ENCODE measurements at places on chromosomes 6 and 20.

- no peak for ATAC-seq
Measured at GRCh38 chr6:142796571-142796970, 148.4 kb downstream of the HIVEP2 start.

GRCh38 chr6:125747589-125748405, 1.6 kb upstream of the HEY2 start:
- no peak for ATAC-seq

GRCh38 chr20:20513720-20514119, 145.8 kb downstream of the INSM1 start:
- no peak for ATAC-seq

DNA sequence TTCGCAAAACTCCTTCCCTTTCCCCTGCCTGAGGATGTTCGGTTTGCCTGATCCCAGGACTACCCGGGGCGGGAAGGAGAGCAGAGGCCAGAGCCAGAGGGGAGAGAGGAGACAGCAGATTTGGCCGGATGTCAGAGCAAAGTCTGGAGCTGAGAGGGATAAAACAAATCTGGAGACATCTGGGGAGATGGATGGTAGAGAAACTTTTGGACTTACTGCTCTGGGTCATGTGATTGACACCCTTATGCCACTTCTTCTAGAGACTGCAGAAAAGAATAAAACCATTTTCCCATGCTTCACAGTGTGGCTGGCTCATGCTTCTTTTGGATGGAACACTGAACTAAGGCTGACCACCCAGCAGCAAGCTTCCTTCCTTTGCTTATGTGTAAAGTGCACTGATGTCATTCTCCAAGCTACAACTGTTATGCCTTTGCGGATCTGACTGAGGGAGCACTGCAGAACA, 174.7 kb downstream of the FOXC1 start:
- no peak for ATAC-seq

GRCh38 chr6:107600936-107601335, 111.0 kb downstream of the SOBP start:
- ATAC-seq: no peak

GRCh38 chr6:84220809-84221409, 6.5 kb downstream of the CEP162 start:
- ATAC-seq: no peak

- no peak for ATAC-seq
Measured at GRCh38 chr6:39791850-39792539, at the start of gene DAAM2. Gene DAAM2, plus strand, starts transcription at chr6:39792376. Its CDS starts 63,927 bp downstream, at chr6:39856303.

GRCh38 chr6:51936531-51937290, 150.7 kb downstream of the PKHD1 start:
- ATAC-seq: no peak

DNA sequence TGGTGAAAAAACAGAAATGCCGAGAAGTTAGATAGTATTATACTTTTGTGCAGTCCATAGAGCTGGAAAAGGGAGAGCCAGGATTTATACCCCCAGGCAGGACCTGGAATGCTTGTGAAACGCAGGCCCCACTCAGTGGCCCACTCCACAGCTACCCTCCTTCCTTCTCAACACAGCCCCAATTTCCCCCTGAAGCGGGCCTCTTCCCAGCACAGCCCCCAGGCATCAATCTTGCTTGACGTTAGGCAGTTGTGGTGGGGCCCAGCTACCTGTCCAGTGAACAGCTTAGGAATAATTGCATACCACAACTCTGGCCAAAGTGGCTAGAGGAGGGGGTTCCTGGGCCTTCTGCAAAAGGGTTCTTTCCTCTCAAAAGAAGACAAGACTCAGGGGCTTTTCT, 61.3 kb downstream of the PPP1R3G start:
- ATAC-seq: no peak

DNA sequence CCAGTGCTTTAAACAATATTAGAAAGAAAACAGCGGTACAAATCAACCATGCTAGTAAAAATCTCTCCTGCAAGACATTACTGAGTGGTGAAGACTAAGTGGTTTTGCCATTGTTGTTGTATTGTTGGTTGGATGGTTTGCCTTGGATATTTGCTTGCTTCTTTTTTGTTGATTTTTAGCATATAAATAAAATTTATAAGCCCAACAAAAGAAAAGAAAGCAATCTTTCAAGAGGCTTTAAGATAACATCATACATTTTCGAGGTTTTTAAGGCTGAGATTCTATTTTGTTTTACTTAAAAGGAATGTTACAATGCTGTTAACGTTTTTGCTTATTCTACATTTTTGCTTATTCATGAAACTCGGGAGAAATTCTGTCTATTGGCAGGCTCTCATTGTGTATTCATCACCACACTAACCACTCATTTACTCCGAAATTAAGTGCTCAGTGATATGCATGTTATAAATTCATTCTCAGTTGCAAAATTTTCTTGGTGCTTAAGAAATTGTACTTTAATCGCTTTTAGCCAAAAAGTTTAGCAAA, 139.1 kb downstream of the LAMA2 start:
- no peak for ATAC-seq

DNA sequence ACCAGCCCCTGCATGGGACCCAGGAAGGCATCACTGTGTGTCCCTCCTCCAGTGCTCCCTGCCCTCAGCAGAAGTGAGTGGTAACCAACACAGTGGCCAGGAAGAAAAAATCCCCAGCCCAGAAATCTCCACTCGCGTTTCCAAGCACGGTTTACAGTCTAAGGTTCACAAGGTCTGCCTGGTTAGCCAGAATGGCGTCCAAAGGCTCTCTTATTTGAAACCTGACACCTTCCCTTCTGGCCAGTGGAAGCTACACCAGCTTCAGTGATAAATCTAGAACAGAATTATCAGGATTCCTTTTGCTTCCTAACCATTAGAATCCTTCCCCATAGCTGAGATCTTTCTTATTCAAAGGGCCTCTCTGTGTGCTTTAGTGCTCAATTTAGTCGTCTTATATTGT, 9.2 kb downstream of the LY86 start:
- no peak for ATAC-seq

- ATAC-seq: no peak
Measured at GRCh38 chr6:16995511-16996250, 106.2 kb upstream of the STMND1 start.

DNA sequence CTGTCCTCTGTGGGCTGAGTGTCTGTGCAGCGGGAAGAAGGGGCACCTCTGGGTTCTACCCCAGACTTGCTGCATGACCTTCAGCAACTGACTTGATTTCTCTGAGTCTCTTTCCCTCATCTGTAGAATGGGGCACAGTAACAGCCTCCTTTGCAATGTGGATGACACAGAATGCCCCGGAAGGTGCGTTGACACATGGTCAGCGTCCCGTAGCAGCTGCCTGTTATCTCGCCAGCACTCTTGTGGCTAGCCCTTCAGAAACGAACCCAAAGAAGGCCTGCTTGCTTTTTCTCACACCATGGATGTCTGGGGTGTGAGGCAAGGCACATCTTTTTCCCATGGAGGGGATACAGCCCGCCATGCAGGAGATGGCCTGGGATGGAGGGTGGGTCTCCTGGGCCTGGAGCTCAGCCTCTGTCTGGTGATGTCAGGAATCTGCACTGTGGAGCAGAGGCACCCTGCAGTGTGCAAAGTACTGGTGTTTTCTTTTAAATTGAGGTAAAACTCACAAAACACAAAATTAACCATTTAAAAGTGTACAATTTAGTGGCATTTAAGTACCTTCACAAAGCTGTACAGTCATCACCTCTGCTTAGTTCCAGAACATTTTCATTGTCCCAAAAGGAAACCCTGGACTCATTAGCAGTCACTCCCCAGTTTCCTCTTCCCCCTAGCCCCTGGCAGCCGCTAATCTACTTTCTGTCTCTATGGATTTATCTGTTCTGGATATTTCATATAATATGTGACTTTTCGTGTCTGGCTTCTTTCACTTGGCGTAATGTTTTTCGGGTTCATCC, 59.8 kb upstream of the FAM83D start:
- ATAC-seq: no peak

- ATAC-seq: no peak
Measured at GRCh38 chr6:170524172-170524502, 29.0 kb downstream of the PSMB1 start.

DNA sequence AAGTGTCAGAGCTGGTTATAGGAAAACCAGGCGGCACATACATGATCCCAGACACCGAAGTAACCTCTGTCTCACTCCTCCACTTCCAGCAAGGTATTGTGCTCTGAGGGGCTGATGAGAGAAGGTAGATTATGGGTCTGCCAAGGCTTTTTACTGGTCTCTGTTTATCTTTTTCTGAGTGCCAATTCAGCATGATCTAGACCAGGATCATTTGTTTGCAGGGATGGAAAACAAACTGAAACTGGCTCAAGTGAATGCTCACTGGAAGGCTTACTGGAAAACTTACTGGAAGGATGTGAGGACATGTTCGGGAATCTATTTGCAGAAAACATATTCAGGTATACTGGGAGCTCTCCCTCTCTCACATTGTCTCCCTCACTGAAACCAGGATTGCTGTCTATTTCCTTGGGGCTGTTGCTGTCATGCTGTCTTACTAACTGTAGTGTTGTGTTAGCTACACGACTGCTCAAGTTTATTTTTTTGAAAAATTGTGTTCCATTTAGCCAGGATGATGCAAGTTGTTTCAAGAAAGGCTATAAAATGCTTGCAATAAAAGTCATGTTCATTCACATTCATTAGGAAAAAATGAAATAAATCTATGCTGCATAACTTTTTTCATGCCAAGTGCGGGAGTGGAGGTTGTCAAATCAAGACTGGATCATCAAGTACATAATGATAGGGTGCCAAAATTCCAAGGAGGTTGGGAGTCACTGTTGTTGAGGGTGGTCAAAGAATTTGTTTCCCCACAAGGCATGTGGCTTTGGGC, 37.0 kb downstream of the KLHL31 start:
- no peak for ATAC-seq

DNA sequence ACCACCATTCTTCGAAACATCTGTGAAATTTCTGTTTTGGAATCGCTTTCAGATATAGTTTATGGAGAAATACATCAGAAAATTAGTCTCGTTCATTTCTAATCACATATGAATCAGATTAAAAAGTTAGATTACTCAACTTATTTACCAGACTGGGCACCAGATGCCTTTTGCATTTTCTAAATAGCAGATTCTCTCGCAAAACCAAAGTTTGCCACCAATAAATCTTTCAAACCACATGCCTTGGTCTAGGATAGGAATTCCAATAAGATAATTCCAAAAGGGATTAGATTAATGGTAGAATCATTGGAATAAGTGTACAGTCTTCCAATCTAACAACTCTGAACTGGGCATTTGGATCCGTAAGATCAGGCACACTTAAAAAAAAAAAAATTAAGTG, 160.4 kb upstream of the TAB2 start:
- ATAC-seq: no peak

- ATAC-seq: no peak
Measured at GRCh38 chr6:49915035-49915434, 48.7 kb upstream of the CRISP1 start.

GRCh38 chr6:129996387-129996786, 22.0 kb upstream of the L3MBTL3 start:
- ATAC-seq: no peak

DNA sequence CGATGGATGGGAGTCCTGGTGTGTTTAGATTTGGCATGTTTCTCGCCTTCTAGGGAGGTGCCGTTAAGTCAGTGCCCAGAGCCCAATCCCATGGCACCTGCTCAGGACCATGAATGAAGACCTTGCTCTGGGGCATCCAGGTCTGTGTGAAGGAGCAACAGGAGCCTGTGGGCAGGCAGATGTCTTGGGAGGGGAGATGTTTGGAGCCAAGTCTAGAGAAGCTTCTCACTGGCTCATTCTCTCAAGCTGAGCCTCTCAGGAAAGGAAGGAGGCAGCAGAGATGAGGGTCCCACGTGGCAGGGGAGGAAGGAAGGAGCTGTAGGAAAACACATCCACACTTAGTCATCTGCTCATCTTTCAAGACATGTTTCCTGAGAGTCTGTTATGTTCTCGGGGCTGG, 9.5 kb upstream of the SIRPB1 start:
- ATAC-seq: no peak
